ENCODE measurements at places on chromosomes 5 and 9.
A peak's percentile ranks its signal among the peaks of the same experiment; 100 is the strongest.

GRCh38 chr5:162683284-162683683 lies 615.7 kb downstream of the GABRG2 start:
- no peaks in the 10 kb centered on the region for H3K27me3 ChIP-seq
- no peak for DNase-seq
- H3K27ac ChIP-seq = no peak overlapping the region
- no peaks in the 10 kb centered on the region for H3K4me1 ChIP-seq
- no peak overlapping the region for H3K4me3 ChIP-seq

- H3K4me1 ChIP-seq = peaks cover 53% of the 10 kb centered on the region
- H3K4me3 ChIP-seq = no peak overlapping the region
- peaks cover 16% of the 10 kb centered on the region for H3K27me3 ChIP-seq
- peak overlapping the region; percentile 92 for H3K27ac ChIP-seq
- DNase-seq = peak; percentile 89
Measured at GRCh38 chr9:136326061-136326760, 1.1 kb upstream of the GPSM1 start.

DNA sequence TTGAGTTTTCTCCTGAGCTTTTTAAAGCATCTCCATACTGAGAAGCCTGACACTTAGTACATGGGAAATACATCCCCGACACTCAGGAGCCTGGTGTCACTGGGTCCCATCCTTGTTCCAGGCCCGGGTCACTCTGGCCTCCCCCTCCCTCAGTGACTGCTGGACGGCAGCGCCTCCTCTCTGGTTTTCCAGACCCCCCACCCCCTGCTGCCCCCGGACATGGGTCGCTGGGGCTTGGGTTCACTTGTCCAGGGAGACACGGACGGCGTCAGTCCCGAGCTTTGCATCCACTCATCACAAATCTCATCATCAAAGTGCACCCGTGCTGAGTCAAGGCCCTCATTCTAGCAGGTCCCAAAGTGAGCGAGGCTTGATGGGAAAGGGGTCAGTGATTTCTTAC lies 243.0 kb downstream of the IRX2 start:
- no peaks in the 10 kb centered on the region for H3K36me3 ChIP-seq
- no peak for DNase-seq
- no peaks in the 10 kb centered on the region for H3K27me3 ChIP-seq
- H3K4me3 ChIP-seq = no peak overlapping the region

GRCh38 chr9:35158501-35159280 lies 3.1 kb upstream of the UNC13B start:
- no peak overlapping the region for H3K27ac ChIP-seq
- H3K4me3 ChIP-seq = no peak overlapping the region
- H3K27me3 ChIP-seq = no peaks in the 10 kb centered on the region
- no peaks in the 10 kb centered on the region for H3K36me3 ChIP-seq
- no peaks in the 10 kb centered on the region for H3K4me1 ChIP-seq
- DNase-seq = no peak

- no peak overlapping the region for H3K4me3 ChIP-seq
- no peak for DNase-seq
- H3K27ac ChIP-seq = no peak overlapping the region
- no peaks in the 10 kb centered on the region for H3K36me3 ChIP-seq
- no peaks in the 10 kb centered on the region for H3K4me1 ChIP-seq
Measured at GRCh38 chr5:175121457-175121856, 322.5 kb downstream of the DRD1 start.

DNA sequence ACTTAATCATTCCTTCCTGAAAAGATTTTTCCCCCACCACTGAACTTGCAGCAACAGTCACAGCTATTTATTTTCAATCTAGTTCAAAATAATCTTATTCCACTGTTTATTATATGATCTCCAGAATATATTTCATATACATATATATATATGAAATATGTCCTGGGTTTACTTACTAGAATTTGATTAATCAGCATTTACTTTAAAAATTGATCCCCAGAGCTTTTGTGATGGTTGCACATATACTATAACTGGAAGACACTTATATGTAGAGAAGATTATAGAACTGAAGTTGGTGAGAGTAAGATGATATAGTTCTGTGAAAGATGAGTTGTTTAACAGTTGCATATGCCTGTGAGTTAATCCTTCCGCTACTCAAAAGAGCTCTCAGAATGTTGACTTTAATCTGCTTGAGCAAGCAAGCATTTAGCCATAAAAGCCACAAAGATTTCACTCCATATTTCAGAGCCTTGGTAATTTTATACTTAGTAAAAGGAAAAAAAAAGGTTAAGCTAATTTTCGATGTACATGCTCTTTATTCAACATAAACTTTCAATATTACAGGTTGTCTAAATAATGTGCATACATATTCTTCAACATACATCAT lies 399.3 kb upstream of the CDH9 start:
- H3K27ac ChIP-seq = no peak overlapping the region
- H3K4me3 ChIP-seq = no peak overlapping the region
- DNase-seq = no peak
- no peaks in the 10 kb centered on the region for H3K27me3 ChIP-seq
- peaks cover 3% of the 10 kb centered on the region for H3K4me1 ChIP-seq

DNA sequence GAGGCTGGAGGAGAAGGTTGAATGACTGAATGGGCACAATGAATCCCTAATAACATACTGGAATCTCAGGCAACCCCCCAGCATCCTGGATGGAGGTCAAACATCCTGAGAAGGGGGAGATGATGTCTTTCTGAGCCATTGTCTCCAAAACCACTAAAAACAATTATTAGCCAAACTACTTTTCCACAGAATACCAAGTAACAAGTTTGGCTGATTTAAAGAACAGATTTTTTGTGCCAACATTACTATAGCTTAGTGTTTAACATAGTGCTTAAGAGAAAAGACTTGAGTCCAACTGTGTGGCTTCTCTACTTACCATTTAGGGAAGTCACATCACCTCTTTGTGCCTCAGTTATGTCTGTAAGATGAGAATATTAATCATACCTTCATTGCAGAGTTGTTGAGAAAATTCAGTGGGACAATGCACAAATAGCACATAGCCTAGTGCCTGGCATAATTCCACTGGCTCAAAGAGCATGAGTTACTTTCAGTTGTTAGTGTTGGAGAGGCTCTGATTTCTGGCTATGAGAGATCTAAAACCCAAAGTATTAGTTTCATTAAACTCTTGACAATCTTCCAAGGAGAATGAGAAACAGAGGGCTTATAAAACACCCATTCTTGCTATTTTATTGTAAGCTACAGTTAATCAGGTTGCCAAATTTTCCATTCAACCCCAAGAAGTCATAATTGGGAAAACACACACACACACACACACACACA lies 111.3 kb upstream of the NR3C1 start:
- DNase-seq = no peak
- no peak overlapping the region for H3K27ac ChIP-seq
- H3K27me3 ChIP-seq = no peaks in the 10 kb centered on the region
- no peak overlapping the region for H3K4me3 ChIP-seq

DNA sequence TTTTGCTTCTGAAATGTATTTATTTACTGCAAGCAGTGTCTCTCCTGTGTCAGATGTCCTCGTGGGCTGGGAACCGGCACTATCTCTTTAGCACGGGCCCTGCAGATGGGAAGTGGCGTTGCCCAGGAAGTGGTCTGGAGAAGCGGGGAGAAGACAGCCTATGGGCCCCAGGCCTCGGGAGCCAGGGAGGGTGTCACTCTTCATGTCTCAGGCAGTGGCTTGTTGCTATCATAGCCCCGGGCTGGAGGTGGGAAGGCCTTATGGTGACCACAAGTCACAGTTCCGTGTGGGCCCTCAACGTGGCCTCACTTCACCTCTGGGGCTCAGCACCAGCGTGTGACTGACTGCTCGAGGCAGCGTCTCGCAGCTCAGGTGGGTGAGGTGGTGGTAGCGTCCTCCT lies 41.4 kb downstream of the SYK start:
- H3K27ac ChIP-seq = no peak overlapping the region
- no peak overlapping the region for H3K4me3 ChIP-seq

- DNase-seq = no peak
- no peaks in the 10 kb centered on the region for H3K36me3 ChIP-seq
- H3K4me3 ChIP-seq = no peak overlapping the region
- H3K27me3 ChIP-seq = no peaks in the 10 kb centered on the region
Measured at GRCh38 chr5:142200387-142200786, 91.8 kb downstream of the NDFIP1 start.

DNA sequence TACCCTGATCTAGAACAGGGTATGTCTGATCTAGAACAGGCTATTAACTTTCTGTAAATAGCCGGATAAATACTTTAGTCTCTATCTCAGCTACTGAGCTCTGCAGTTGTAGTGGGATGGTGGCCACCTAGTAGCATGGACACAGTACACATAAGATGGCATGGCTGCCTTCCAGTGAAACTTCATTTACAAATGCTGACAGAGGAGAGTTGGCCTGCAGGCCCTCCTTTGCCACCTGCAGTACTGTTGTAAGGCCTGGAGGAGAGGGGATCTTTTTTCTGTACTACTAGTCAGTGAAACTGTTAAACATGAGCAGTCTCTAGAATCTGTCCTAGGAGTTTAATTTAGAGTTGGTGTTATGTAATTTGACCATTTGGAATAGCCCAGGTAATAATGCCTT lies 86.0 kb downstream of the TRIO start:
- DNase-seq = no peak

Data from mesenchymal stem cell (in vitro differentiated cells and primary cell).